ENCODE measurements at places on chromosomes 1 and 21.
A peak's percentile ranks its signal among the peaks of the same experiment; 100 is the strongest.

DNA sequence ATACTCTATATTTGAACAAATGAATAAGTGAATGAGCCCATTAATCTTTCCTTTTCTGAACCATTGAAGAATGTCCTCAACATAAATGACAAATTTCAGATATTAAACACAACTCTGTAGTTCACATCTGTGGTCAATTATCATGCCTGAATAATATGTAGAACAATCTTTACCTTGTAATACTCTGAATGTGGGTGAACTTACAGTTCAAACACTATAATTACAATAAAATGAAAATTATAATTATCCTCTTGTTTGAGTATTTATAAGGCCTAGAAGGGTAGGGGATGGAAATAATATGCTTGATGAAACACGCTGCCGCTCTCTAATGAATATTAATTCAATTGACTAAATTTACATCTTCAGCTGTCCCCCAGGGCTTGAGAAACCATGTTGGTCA is 8.7 kb upstream of the SFPQ start:
- DNase-seq = no peak

- DNase-seq = peak; percentile 98
Measured at GRCh38 chr1:11979851-11980675, at the start of gene MFN2. TSS of gene MFN2 (plus strand) at chr1:11980444. CDS start at chr1:11989169, 8,725 bp downstream.

GRCh38 chr1:23960291-23961020 is 828 bp downstream of the PNRC2 start:
- DNase-seq = no peak

DNA sequence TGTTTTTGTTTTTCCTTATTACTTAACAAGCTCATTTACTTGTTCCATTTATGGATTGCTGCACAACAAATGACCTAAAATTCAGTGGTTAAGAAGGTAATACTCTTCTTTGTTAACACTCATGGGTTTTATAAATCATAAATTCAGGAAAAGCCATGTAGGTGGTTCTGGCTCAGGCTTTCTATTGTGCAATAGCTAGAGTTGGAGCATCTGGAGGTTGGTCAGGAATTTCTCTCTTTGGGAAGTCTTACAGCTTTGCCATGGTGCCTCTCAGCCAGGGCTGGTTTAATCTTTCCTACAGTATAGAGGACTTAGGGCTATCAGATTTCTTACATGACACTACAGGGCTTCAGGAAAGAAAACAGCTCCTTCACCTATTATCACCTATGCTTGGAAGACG is 1677.1 kb downstream of the KCNT2 start:
- no peak for DNase-seq

DNA sequence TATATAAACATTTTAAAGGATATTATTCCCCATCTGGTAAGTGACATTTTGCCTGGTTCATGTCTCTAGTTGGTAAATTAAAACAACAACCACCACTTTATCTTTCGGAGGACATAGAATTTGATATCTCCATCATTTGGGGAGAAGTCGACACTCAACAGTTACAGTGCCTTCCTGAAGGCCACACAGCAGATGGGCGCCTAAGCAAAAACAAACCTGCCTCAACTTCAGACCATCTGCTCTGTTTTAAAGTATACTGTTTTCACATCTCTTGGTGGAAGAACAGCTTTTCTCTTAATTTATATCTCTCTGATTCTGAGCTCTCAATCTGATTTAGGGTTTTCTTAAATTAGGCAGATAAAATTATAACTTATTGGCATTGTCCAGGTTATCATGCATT is 282.2 kb downstream of the RYR2 start:
- DNase-seq = no peak

- DNase-seq = no peak
Measured at GRCh38 chr1:25911162-25911561, 4.9 kb upstream of the STMN1 start.

DNA sequence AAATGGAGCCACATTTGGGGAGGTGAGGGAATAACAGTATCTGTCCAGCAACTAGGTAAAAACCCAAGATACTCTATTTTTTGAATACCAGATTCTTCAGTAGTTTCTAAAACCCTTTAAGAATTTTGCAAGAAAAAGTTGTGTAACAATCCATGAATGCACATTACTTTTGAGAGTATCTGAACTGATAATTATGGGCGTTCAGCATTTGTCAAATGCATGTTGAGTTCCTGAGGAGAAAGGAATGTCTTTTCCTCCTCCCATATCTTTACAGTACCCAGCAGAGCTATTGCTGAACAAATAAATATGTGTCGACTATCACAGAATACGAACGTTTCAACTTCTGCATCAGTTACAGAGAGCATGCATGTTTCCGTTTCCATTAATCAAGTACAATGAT is 104.5 kb downstream of the PCNX2 start:
- DNase-seq = no peak

GRCh38 chr1:68799096-68799495 is 302.2 kb upstream of the DEPDC1 start:
- no peak for DNase-seq

GRCh38 chr1:219302697-219303096 is 129.0 kb downstream of the LYPLAL1 start:
- DNase-seq = no peak

- no peak for DNase-seq
Measured at GRCh38 chr1:108749081-108749480, 2.6 kb downstream of the STXBP3 start.

GRCh38 chr1:198391393-198392020 is 149.0 kb downstream of the ATP6V1G3 start:
- DNase-seq = no peak

DNA sequence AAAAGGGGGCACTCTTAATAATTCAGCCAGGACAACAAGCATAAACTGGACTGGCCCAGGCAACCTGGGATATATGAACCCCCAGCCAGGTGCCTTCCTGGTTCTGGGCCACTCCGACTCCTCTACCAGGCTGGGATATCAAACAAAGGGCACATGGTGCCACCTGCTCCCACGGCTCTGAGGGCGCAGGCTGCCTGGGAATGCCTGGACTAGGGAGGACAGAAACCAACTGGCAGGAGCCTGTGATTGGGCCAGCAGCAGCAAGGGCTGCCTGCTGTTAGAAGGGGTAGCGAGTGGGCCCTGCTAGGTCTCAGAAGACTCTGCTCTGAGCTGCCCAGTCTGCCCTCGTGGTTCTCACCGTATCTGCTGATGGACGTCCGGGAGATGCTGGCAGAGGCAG is 123.2 kb upstream of the CD34 start:
- no peak for DNase-seq

- no peak for DNase-seq
Measured at GRCh38 chr1:103250441-103250861, 142.1 kb upstream of the COL11A1 start.

- no peak for DNase-seq
Measured at GRCh38 chr21:34965200-34966174, 83.6 kb downstream of the RUNX1 start.

- no peak for DNase-seq
Measured at GRCh38 chr1:61754545-61754944, 12.3 kb downstream of the PATJ start.

GRCh38 chr1:226530591-226530990 is 18.0 kb upstream of the STUM start:
- DNase-seq = no peak

DNA sequence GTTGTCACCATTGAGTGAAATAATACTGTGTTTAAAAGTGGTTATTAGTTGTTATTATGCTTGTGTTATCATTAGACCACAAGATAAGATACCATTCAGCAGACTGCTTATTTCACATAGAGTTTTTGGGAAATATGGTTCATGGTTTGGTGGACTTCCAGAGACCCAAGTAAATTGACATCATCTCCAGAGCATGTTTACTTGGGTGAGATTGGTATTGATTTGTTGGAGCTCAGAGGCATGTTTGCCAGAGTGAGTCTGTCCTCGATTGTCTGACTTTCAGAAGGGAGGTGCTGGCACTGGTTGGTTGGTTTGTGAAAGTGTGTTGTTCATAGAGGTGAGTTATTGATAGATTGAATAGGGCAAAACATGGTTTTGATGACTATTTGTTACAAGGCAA is 291.4 kb downstream of the TGFB2 start:
- no peak for DNase-seq

GRCh38 chr21:17660862-17661261 is 48.2 kb upstream of the BTG3 start:
- no peak for DNase-seq

DNA sequence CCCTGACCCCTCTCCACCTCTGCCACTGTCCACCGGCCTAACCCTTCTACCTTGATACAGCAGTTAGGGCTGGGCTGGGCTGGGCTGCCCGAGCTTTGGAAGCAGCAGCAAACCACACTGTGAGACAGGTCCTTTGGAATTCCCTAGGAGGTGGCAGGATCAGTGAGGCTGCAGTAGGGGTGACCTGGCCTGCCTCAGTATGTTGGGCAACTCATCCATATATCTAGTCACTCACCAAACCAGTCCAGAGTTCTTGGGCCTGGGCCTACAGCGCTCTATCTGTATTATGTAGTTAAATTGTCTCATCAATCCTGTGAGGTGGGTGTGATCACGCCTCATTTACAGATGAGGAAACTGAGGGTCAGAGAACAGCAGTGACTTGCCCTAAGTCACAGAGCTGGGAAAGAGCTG is 13.3 kb upstream of the SYNC start:
- DNase-seq = no peak

DNA sequence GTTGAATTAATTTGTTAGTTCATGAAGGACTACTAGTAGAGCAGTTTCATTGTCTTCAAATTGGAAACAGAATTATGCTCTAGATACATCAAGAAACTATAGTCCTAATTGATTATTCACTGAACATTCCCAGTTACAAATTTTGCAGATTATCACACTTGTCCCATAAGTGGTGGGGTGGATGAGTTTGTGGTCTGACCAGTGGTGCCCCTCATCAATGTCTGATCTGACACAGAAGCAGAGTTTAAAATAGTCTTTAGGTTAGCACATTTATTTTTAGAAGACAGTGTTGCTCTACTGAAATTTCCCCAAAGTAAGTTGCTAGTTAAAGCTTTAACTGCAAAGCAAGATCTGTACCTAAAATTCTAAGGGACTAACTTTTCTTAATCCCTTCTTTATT is 42.9 kb downstream of the INKA2 start:
- no peak for DNase-seq

DNA sequence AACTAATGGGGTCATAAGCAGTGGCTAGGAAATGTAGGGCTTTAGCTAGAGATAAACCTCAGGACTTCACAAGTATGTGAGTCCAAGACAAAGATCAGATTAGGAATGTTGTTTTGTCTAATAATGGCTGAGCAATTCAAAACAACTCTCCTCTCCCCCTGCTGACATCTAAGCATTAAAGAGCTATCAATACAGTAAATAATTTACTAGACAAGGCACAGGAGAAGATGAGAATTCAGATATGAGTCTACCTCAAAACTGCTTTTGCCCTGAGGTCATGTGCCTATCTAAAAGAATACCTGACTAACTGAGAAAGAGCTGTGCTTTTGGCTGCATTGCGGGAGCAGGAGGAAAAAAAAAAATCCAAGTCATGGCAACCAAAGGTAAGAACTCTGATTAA is 86.8 kb downstream of the SPATA17 start:
- DNase-seq = no peak

- DNase-seq = no peak
Measured at GRCh38 chr1:43947061-43947873, 517 bp downstream of the IPO13 start.

Data from B cell (primary cell).